ENCODE measurements at places on chromosomes 12 and 14.

DNA sequence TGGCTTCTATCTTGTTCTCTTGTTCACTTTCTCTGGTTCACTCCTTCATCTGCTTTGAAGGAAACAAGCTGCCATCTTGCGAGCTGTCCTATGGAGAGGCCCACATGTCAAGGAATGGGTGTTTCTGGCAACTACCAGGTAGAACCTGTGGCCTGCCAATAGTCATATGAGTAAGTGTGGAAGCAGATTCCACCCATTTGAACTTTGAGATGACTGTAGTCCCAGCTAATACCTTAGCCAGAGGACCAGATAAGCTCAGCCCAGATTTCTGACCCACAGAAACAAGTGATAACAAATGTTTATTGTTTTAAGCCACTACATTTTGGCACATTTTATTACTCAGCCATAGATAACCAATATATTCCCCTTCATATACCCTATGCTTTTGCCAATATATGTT lies 4.0 kb upstream of the SLC38A2 start:
- DNase-seq: no peak

- DNase-seq: no peak
Observed at GRCh38 chr14:101849125-101849524, 87.6 kb downstream of the PPP2R5C start.

- DNase-seq: peak; percentile 87
Observed at GRCh38 chr12:12916135-12916944, 25.0 kb downstream of the GPRC5A start.

DNA sequence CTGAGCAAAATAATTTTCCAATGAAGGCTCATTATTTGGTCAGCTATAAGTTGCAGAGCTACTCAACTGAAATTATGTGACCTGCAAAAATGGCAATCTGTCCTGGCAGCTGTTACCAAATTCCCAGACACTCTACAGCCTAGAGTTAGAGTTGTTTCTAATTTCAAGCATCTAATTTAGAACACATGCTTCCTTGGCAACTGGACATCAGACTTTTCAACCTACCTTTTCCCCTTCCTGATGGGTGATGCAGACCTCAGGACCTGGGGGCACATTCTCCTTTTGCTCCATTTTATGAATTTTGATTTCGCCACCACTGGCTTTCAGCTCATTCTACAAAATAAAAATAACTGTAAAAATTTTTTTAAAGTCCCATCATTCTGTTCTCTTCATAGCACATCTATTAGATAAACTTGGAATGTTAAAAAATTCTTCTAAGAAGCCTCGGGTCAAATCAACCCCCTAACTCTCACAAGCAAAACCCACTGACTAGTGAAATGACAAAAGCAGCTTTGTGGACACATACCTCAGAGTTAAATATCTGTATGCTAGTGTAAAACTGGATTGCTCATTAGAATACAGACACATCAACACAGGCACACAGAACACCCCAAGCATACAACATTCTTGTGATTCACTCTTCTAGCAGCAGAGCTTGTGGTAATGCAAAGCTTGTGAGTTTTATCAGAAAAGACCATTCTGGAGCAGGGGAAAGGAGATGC lies 33.5 kb upstream of the CERS5 start:
- no peak for DNase-seq

DNA sequence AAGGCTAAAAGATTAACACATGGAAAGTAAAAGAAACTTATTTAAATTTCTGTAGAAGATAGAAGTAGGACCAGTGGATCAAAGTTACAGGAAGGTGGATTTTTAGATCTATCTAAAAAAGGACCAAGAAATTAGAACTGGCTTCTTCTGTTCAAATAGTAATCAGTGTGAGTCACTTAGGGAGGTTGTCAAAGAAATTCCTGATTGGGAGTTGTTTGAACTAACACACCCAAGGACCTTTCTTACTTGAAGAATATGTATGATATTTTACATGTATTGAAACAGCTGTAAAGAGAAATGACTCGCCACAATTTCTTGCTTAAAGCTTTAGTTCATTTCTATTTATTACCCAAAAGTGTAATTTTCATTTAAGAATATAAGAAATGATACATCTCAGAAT lies 256.9 kb downstream of the RAD51B start:
- DNase-seq: no peak

GRCh38 chr12:108728820-108729611 lies 2.3 kb downstream of the CORO1C start:
- no peak for DNase-seq

DNA sequence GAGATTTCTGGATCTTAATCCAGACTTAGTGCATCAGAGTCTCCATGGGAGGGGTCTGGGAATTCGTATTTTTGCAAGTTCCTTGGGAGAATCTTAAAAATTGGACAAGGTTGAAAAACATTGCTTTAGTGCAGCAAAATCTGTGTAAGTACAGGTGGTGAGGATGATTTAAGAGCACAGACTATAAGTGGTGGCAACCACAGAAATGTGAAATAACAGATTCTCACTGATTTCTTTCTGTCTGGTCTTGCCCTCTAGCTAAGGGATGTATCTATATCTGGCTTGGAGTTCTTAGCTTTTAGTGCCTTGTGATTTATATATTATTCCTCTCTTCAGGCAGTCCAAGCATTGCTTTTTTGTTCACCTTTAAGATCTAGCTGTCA lies 116.2 kb downstream of the DIP2B start:
- no peak for DNase-seq

DNA sequence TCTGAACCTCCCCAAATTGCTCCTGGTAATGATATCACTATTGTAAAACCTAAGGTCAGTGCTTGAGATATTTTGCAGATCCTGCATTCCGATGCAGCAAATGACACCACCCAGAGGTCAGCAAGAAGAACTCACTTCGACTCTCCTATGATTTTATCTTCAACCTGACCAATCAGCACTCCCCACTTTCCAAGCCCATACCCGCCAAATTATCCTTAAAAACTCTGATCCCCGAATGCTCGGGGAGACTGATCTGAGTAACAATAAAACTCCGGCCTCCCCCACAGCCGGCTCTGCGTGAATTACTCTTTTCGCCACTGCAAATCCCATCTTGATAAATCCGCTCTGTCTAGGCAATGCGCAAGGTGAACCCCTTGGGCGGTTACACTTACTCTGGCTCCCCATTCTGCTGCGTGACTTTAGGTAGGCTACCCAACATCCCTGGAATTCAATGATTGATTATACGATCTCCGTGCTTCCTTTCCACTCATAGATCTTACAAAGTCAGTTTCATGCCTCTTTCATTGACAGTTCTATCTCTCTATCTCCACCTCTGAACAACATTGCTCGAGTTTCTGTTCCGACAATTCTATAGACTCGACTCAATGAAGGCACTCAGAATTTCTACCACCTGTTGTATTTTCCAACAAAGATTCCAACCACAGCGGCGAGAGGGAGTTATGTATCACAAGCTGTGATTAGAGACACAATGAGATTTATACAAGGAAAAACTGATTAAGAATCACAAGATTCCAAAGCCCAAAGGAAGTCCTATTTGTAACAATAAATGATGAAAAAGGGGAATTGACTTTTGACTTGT lies 939 bp downstream of the NPC2 start:
- DNase-seq: no peak

DNA sequence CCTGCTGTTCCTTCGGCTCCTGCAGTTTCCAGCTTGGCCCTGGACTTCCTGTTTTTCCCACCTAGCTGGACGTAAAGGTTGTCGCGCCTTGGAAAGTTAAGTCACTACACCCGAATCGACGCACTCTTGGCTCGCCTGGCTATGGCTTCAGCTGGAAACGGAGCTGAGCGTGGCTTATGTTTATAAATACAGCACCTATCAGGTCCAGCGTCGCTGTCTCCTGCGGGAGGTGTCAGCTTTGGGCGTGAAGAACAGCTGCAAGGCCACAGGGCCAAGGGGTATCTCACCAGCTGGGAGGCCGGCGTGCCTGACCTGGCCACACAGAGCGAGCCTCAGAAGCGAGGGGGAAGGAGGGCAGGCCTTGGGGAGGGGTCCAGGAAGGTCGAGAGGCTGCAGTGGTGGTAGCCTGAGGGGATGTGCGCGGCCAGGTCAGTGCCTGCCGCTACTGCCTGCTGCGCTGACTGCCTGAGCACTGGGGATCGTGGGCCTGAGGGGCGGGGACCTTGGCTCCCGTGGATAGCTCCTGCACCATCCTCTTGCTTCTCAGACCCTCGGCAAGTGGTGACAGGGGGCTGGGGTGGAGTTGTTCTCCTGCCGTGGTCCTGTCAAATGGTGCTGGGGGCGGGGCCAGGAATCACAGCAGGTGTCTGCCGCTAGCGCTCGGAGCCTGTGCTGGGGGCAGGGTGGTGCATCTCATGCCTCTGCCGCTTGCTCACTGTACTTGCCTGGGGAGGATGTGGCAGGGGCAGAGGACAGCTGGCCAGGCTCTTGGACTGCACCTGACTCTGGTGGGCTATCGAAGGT lies 12.5 kb downstream of the PACS2 start:
- DNase-seq: no peak

DNA sequence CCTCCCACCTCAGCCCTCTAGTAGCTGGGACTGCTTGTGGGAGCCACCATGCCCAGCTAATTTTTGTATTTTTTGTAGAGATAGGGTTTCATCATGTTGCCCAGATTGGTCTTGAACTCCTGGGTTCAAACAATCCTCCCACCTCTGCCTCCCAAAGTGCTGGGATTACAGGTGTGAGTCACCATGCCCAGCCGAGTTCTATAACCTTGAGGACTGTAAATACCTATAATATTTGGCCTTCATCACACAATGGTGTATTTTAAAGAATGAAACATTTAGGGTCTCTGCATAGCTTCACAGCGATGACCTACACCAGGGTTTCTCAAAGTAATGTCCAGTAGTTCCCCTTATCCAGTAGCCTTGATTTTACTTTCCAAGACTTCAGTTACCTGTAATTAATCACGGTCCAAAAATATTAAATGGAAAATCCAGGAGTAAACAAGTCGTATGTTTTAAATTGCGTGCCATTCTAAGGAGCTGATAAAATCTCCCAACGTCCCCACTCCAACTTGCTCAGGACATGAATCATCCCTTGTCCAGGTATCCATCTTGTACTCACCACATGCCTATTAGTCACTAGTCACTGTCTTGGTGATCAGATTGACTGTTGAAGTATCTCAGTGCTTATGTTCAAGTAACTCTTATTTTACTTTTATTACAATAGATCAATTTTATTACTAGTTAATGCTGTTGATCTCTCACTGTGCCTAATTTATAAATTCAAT lies 368.2 kb downstream of the BTG1 start:
- DNase-seq: no peak

DNA sequence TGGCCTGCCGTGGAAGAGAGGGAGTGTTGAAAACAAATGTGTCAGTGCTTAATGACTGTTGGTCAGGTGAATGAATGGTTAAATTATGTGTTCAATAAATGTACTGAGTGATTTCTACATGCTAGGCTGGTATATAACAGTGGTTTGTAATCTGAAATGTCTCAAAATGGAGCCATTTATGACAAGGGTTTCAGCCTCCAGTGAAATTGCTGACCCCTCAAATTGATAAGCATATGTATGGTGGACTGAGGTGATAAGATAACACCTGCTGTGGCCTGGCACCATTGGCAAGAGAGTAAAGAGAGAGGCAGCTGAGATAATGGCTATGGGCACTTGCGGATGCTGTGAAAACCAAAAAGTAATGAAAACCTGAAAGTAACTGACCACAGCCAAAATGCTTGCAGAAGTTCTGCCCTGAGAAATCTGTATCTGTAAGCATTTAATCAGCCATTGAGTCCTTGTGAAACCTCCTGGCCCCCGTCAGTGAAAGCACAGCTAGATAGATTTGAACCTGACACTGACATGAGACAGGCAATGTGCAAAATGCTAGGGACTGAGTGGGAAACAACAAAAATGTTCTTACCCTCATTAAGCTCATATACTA lies 1.4 kb upstream of the BCAT1 start:
- no peak for DNase-seq

GRCh38 chr12:50074936-50075807 lies 10.0 kb upstream of the SMARCD1 start:
- peak; percentile 87 for DNase-seq

DNA sequence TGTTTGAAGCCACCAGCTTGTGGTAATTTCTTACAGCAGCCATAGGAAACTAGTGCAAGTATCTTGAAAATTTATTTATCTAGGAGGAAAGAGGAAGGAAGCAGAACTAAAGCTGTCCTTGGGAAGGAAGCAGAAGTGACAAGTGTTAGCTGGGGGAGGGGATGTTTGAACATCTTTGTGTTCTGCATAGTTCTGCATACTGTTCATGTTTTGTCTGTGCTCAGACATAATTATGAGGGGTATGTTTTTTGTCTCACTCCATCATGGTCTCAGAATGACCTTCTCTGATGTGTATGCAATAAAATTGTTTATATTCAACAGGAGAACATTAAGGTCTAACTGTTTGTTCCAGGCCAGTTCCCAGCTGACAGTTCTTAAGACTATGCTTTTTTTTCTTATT lies 606.5 kb downstream of the GALC start:
- DNase-seq: no peak

GRCh38 chr12:5251092-5251491 lies 180.8 kb upstream of the NTF3 start:
- DNase-seq: no peak

DNA sequence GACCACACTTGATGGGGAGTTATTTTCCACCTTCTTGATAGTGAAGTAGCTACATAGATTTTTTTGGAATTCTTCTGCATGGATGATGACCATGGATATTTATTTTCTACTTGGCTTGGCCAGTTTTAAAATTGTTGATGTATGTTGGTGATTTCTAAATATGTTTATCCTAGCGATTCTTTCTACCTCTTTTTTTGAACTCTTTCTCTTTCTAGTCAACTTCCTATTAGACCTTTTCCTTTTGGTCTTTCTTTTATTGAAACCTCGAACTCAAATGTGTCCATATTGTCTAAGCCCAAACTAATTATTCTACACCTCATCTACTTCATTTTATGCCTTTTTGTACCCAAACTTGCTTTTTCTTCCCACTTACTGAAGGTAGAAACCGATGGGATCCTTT lies 37.0 kb downstream of the CCDC91 start:
- DNase-seq: no peak

DNA sequence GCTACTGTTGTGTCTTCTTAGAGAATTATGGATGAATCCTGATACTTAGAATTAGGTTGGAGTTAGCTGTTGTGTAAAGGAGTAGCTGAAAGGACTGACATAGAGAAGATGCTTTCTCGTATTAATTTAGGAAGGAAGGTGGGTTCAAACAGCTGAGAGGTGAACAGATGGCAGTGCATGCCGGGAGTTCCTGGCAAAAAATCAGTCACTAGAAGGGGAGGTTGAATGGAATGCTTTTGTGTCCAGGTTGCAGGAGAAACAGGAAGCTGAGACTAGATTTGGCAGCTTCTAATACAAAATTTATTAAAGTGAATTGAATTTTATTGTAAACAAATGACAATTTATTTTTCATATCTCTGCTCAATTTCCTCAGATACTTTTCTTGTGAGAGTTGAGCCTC lies 70.8 kb downstream of the BTG1 start:
- no peak for DNase-seq

- DNase-seq: peak; percentile 46
Observed at GRCh38 chr14:53109105-53110041, 43.8 kb downstream of the DDHD1 start.

DNA sequence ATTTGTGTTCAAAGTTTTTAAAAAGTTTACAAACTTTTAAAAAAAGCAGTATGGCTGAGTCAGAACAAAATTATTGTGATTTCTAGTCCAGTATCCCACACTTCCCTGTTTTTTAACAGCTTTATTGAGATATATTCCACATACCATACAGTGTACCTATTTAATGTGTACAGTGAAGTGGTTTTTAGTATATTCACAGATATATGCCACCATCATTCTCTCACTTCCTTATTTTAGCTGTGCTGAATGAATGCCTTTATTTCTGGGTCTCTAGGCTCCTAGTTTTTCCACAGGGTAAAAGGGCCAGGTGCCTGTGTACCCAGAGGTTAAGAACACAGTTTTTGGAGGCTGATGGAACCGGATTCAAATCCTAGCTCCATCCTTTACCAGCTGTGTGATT lies 58.9 kb upstream of the SRSF5 start:
- DNase-seq: no peak

GRCh38 chr14:32865827-32866376 lies 72.8 kb upstream of the NPAS3 start:
- DNase-seq: no peak
